ENCODE measurements at places on chromosomes 13 and 19. TPM values are rescaled to one million over a fixed set of nuclear protein-coding genes. Genes with fewer than 3 reads are reported as not detected.

The ZNF829 gene
- 2.8 TPM for total RNA-seq

The PCSK4 gene
- total RNA-seq: 1.5 TPM

The SYT5 gene
- 0.30 TPM for total RNA-seq

The GRK1 gene
- 0.48 TPM for total RNA-seq

The KIR2DL1 gene
- not detected for total RNA-seq

The WDR88 gene
- total RNA-seq: not detected

The EPSTI1 gene
- 2.7 TPM for total RNA-seq

The GSX1 gene
- not detected for total RNA-seq

The CYP4F2 gene
- total RNA-seq: not detected

The MISP3 gene
- 7.9 TPM for total RNA-seq

The ZBTB32 gene
- total RNA-seq: 0.13 TPM

DNA sequence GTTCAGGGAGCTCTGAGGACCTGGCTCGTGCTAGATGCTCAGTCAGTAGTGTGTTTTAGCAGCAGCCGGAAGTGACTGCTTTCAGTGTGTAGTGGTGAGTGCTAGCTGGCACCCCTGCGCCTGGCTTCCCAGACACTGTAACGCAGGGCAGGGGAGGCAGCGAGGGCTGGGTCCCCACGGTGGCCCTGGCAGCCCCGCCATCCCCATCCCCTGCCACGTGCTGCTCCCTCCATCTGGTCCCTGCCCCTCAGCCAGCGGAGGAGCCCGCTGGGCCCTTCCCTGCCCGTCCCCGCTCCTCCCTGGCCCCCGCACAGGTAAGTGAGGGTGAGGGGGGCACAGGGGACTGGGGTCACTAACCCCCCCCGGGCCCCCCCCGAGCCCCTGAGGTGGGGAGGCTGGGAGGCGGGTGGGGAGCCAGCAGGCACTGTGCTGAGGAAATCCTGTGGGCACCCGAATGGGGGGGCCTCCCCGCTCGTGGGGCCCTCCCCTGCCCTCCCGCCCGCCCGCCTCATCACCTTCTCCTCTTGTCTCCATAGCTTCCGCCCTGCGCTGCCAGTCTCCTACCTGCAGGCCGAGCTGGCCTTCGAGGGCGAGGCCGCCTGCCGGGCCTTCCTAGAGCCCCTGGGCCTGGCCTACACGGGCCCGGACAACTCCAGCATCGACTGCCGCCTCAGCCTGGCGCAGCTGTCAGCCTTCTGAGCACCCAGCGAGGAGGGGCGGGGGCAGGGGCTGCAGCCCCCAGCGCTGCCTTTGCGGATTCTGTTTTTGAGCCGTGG lies 3.2 kb downstream of the LENG9 start:
- DNase-seq: no peak

DNA sequence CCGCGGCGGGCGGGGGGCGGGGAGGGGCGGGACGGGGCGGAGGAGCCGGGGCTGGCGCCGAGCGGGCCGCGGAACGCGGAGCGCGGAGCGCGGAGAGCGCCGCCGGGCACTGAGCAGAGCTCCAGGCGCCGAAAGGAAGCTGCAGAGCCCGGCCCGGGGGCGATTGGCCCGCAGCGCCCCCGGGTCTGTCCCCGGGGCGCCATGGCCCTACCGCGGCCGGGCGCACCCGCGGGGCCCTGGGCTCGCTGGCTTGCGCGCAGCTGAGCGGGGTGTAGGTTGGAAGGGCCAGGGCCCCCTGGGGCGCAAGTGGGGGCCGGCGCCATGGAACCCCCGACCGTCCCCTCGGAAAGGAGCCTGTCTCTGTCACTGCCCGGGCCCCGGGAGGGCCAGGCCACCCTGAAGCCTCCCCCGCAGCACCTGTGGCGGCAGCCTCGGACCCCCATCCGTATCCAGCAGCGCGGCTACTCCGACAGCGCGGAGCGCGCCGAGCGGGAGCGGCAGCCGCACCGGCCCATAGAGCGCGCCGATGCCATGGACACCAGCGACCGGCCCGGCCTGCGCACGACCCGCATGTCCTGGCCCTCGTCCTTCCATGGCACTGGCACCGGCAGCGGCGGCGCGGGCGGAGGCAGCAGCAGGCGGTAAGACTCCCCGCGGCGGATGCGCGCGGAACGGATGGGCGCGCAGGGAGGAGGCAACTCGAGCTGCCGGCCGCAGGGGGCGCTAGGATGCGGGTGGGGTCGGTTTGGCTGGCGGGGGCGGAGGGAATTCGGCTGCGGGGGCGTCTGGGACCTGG lies at the start of gene PDE4A:
TSS of gene PDE4A (plus strand) at position 95 of the 796 bp plus-strand sequence. CDS start at position 322, 227 bp downstream.
- DNase-seq: no peak

DNA sequence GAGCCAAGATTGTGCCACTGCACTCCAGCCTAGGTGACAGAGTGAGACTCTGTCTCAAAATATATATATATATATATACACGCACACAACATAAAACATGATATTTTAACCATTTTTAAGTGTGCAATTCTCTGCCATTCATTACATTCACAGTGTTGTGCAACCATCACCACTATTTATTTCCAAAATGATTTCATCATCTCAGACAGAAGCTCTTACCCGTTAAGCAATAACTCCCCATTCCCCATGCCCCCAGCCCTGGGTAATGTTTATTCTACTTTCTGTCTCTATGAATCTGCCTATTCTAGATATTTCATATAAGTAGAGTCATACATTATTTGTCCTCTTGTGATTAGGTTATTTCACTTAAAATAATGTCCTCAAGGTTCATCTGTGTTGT lies 20.3 kb downstream of the WDR88 start:
- no peak for DNase-seq

DNA sequence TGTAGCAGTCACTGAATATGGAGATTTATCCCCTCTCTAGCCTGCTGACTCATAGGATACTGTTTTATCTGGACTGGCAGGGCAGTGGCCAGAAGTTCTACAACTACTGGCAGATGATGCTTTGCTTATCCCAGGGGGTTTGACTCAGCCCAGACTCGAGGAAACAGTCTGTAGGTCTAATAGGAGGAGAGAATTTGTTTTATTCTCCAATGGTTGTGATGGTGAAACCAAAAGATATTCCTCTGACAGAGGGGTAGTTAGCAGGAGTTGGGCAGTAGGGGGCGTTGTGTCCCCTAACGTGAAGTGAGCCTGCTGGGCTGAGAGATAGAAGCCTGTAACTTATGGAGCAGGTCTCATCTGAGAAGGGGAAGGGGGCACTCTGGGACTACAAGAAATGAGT lies 74.9 kb downstream of the WTIP start:
- DNase-seq: no peak

DNA sequence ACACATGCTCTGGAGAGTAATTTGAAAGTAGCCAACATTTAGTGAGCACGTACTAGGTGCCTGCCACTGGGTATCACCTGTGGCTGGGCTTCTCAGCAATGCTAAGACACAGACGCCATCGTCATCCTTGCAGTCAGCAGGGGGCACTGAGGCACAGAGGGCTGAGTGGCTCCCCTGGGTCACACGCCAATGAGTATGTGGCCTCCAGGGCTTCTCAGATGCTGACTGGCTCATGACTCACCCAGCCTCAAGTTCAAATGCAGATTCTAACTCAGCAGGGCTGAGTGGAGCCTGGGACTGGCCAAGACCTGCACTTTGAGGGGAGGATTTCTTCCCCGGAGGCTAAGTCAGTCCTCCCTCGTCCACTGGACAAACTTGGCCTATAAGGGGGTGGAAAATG lies 115.1 kb upstream of the CACNA1A start:
- no peak for DNase-seq

GRCh38 chr13:66821551-66821950 lies 408.6 kb downstream of the PCDH9 start:
- no peak for DNase-seq

- DNase-seq: no peak
These were observed 453.9 kb downstream of the COG6 start for GRCh38 chr13:40109351-40109844.

- no peak for DNase-seq
These were observed 73.3 kb downstream of the TNFRSF19 start for GRCh38 chr13:23643338-23644125.

DNA sequence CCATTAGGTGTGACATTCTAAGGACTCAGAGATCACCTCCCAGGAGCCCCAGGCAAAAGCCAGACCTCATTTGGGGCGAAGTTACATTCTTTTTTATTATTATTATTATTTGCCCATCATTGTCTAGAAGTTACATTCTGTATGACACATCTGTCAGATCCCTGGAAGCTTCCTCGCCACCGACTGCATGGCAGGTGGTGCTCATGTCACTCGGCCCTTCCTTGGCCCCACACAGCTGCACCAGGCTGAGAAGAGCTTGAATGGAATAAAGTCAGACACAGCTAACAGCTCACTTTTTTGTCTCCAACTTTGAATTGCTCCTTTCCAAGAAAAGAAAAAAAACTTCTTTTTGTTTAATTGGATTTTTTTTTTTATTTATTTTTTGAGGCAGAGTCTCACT lies 41.4 kb upstream of the LDLR start:
- no peak for DNase-seq

GRCh38 chr19:16472992-16473391 lies 1.2 kb upstream of the EPS15L1 start:
- no peak for DNase-seq

DNA sequence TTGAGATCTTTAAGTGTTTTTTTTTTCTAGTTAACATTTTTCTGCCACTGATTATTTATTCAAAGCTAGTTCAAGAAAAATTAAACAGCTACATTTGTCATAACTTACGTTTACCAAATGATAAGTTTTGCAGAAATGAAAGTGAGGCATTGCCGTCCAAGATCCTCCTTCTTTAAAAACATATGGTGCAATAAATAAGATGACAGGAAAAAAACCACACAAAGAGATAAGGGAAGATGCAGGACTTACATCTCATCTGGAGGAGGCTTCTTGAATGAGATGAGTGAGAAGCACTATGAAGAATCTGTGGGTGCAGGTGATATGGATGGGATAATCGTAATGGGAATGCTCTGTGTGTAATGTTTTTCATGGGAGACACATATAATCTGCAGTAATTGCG lies 12.4 kb downstream of the TNFSF13B start:
- no peak for DNase-seq

- DNase-seq: no peak
These were observed 599 bp upstream of the ZNF784 start for GRCh38 chr19:55625004-55625326.

GRCh38 chr19:55528030-55528803 lies 8.7 kb downstream of the SBK2 start:
- DNase-seq: no peak

GRCh38 chr13:51771418-51772104 lies 32.4 kb downstream of the DHRS12 start:
- DNase-seq: no peak

DNA sequence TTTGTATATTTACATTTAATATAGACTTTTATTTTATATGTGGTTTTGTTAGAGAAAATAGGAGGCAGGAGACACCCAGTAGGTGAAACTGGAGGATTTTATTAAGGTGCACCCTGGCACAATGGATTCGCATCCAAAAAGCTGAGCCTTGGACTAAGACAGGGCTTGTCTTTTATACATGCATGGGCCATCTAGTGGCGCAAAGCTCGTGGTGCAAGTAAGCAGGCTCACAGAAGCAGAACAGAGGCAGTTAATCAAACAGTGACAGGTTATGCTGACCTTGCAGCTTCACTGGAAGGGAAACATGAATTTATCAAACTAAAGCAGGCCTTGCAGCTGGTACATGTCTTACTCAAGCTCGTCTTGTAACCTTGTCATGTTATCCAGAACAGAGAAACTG lies 58.8 kb upstream of the ZNF681 start:
- no peak for DNase-seq

- no peak for DNase-seq
These were observed 203.9 kb downstream of the COL4A1 start for GRCh38 chr13:110103026-110103425.

DNA sequence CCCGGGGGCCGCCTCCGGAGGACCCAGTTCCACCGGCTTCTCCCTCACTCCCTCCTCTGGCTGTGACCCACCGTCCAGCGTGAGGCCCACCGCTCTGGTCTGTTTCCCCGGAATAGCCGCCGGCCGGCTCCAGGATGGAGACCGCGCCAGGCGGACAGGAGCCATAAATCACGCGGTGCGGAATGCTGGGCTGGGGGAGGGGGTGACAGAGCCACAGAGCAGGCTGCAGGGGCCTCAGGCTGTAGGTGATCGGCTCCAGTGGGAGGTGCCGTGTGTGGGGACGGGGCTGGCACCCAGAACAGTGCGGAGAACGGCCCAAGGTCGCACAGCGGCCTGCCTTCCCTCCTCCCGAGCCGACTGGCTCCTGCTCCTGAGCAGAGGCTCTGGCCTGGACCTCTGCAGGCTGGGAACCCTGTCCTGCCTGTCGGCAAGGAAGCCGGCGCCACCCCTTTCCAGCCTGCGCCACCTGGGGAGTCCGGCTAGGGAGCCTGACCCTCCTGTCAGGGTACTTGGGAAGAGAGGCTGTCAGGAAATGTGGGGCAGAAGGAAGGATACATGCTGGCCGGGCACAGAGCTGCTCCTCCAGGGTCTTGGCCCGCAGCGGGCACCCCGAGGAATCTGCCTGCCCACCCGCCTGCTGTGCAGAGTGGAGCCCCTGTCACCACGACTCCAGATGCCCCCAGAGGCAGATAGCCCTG lies 8.3 kb downstream of the PIAS4 start:
- no peak for DNase-seq
